Aorta (tissue), 5 donors: ENCODE measurements at places on chromosomes 1 and 21.

GRCh38 chr1:46452931-46453325 lies 36.7 kb upstream of the DMBX1 start:
- no peak for DNase-seq

GRCh38 chr1:235823684-235824083 lies 43.0 kb downstream of the LYST start:
- no peak for DNase-seq

- DNase-seq, result no peak
These were observed 51.0 kb downstream of the LPAR3 start for GRCh38 chr1:84841971-84842370.

DNA sequence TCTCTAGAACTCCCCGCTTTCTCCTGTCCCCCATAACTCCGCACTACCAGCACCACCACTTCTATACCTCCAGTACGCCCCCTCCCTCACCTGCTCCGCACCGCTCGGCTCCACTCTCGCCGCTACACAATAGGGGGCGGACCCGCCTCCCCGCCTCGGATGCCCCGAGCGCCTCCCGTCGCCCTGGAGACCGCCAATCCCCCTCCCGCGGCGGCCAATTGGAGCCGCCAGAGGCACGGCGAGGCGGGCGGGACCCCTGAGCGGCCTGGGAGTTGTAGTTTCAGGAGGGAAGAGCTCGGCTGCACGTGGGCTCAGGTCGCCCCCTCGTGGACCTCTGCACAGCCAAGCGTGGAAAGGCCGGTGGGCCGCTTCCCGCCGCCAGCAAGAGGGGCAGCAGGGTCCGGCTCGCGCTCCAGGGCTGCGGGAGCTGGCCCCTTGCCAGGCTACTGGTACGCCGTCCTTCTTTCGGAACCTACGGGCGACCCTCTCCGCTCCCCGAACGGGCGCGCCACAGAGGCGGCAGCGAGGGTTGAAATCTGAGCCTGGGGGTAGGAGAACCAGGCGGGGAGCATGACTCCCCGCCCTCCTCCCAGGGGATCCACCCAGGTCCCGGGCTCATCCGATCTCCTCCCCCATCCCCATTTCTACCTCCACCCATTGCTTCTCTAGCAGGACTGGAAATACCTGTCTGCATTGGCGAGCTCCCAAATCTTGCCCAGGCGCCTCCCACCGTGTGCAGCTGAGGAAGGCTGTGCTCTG lies at the start of gene IGSF9:
Gene IGSF9 (minus strand): TSS at position 131 of the 759 bp plus-strand sequence. CDS start 2,159 bp downstream, outside the sequence.
- DNase-seq, result peak; percentile 94

DNA sequence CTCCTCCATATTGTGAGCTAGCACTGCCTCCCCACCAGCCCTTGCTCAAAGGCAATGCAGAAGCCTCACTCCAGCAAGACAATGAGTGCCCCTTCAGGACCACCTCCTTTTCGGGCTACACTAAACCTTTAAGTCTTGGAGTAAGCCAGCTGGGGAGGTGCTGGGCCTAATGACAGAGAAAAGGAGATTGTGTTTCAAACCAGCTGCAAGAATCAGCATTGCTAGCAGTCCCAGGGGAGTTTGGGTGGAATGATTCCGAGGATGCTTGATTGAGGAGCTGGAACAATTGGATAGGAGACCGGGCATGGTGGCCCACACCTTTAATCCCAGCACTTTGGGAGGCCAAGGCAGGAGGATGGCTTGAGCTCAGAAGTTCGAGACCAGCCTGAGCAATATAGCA lies 54.1 kb upstream of the GPR37L1 start:
- no peak for DNase-seq

DNA sequence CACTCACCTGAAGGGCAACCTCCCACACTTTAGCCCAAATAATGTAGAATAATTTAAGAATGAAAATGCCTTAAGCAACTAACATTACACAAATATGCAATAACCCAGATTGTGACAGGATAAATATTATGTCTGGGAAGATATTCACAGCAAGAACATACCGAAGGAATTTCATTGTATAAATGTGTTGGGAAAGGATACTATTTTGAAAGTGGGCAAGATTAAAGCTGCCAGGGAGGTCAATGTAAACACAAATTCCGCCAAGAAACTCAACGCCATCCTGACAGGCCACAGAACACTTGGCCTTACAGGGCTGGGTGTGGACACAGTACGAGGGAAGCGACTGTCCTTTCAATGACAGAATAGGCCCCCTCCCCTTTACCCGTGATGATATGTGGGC lies 173.3 kb downstream of the RUNX1 start:
- no peak for DNase-seq

GRCh38 chr1:168845140-168845539 lies 116.1 kb upstream of the DPT start:
- DNase-seq, result no peak
